ENCODE measurements at places on chromosomes 5 and 9. TPM values are rescaled to one million over a fixed set of nuclear protein-coding genes. Genes with fewer than 3 reads are reported as not detected.

Gene ACOT12
- 3.0 TPM for polyA plus RNA-seq

Gene SNX30
- polyA plus RNA-seq, result 31.5 TPM

Gene BTNL9
- 18.7 TPM for polyA plus RNA-seq

Gene FUT7
- polyA plus RNA-seq, result 0.69 TPM

Gene C8G
- polyA plus RNA-seq, result not detected

Gene SHOC1
- polyA plus RNA-seq, result not detected

Gene UGT3A1
- not detected for polyA plus RNA-seq

Gene QRFP
- not detected for polyA plus RNA-seq

Gene MEIKIN
- not detected for polyA plus RNA-seq
